ENCODE measurements at places on chromosomes 5 and 9.

DNA sequence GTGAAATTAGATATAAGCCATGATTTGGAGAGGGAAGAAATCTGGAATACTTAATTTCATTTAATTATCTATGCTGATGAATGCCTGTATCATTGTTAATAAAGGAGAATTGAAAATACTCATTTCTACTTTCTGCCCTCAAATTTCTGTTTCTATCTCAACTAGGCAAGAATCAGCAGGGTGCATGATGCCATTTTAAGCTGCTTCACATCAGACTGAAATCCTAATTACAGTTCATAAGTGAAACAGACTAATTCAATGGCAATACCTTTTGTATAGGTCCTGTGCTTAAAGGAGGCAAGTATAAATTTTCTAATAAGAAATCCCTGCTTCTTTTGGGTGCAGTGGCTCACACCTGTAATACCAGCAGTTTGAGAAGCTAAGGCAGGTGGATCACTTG, 22.3 kb upstream of the TAL2 start:
- DNase-seq = no peak

DNA sequence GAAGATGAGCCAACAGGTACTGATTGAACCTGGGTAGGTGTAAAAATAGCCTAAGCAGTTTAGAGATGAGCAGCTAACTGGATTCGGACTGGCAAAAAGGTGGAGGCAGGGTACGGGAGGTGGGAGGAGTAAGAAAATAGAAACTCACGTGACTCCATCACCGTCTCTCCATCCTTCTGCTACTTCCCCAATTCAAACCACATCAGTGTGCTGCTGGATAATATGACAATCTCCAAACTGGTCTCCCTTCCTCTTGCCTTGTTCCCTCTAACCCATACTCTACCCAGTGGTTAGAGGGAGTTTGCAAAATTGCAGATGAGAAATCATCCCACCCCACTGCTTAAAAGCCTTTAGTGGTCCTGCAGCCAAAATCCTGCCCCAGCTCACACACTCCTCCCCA, 42.7 kb downstream of the RIGI start:
- DNase-seq = no peak

DNA sequence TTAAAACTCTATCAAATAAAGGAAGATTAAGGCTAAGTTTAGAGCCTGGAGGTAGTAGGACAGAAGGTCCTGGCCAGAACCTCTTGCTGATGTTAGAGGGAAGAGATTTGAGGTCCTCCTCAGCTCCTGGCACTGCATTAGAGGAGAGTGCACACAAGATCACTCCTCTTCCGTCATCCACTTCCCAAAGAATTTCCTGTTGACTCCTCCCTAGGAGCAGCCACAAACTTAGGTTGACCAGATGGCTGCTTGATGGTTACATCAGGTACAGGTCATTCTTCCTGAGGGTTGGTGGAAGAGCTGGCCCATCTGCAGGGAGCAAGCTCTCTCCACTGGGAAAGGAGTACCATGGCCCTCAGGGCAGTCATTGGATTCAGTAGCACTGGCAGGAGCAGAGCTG, 93.9 kb upstream of the IL33 start:
- no peak for DNase-seq

DNA sequence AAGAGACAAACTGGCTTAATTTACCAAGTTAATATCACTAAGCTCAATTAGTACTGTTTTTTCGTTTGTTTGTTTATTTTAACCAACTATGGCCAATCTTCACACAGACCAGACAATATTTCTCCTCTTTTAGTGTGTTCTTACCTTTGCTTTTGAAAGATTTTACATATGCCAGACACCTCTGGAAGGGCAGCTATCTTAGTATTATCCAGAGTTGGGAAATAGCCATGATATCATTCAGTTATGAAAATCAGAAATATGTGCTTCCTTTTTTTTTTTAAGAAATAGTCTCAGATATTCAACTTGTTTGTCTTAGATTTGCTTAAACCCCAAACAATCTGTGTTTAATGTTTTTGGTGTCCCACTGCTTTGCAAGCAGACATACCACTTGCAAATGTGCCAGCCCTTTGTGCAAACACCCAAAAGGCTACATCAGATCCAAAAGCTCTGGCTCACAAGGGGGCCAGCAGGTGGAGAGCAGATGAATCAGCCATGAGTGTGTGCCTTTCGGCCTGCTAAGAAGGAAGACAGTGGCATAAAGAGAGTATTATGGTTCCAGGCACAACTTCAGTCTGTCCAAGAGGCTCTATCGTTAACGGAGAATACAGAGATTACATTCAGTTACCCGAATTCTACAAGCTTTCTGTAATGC, 147.6 kb downstream of the EFNA5 start:
- DNase-seq = peak; percentile 35

- peak; percentile 90 for DNase-seq
Measured at GRCh38 chr5:138354926-138355378, 2.5 kb downstream of the KDM3B start.

DNA sequence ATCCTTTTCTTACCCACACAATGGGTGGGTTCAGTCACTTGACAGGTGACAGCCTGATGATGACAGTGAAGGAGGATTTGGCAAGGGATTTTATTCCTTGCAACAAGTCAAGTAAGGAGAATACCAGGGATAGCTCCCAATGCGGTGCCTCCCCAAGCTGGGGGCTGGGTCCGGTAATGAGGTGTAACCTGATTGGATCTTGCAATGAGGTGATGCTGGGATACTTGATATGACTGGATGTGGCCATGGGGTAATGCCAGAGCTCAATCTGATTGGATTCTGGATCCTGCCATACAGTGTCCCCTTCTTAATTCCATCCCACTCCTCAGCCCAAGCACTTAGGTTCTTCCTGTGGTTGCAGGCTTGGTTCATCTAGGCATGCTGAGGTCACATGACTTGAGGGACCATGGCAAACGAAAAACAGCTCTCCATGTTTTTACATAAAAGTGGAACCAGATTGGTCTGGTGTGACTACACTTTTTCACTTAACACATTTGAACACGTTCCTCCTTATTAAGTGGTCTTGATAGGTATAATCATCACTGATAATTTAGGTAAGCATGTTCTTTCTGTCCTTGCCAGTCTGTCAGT, 181.1 kb downstream of the PDZD2 start:
- no peak for DNase-seq

GRCh38 chr9:18215626-18216025, 258.3 kb upstream of the ADAMTSL1 start:
- DNase-seq = no peak

DNA sequence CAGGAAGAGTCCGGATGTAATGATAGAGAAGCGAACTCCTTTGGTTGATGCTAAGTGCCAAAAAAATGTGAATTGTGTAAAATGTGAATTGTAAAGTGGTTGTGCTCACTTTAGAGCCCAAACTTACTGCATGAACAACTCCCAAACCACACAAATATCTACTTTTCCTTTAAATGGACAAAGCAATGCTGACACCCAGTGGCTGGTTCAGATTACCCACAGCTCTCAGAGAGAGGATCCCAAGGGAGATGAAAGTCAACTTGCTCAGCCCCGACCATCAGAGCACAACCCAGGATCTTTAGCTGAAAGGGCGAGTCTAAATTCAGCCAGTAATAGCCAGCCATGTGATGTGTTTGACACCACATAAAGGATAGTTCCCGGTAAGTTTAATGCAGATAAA, 133.7 kb downstream of the NMUR2 start:
- DNase-seq = peak; percentile 41

DNA sequence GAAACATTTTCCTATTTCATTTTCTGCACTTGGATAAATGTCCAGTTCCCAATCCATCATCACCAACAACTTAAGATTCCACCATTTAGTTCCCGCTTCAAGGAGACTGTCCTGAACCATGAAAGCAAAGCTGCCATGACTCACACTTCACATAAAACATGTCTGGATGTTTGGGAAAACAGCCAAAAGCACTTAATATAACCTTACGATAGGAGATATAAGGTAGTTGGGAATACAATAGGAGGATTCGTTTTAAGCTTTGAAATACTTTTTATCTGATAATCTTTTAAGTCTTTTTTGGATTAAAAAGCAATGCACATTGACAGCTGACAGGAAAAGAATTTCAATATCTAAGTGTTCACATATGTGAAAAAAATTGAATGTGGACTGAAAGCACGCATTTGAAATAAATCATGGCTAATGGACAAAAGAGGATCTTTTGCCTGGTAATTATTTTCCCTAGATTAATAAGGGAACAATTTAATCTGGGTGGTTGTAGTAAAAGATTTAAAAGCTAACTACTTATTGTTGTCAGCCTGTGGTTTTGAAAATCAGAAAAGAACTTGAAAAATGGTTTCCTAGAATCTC, 17.3 kb upstream of the TGFBI start:
- DNase-seq = no peak

DNA sequence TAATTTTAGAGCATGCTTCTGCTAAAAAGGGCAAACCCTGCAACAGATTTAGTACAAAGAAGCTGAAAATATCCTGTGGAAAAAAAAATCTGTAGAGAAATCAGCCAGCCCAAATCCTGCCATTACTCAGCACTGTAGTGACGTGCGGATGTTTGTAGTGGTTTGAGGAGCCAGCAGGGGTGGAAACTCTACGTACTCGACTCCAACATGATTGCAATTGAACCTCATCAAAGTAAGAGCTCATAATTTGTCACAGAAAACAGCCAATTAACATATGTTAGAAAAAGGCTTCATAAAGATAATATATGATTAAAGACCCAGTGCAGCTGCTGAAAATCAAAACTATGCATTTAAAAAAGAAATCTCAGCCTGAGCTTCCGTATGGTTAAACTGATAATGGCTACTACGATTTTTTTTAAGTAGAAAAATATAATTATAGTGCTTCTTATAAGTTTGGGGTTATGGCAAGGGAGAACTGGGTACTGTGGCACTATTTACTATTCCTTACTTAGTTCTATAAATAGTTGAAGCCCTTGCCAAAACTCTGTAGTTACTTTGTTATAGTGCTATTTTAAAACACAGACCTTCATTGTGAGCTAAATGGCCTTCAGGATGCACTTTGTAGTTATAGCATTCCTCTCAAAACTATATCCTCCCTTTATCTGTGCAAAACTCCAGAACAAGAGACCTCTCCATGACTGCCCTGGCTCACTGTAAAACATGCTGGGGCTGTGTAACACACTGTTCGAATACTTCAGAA, 49.4 kb downstream of the MEF2C start:
- DNase-seq = peak; percentile 80

GRCh38 chr9:129459547-129460322, 161.2 kb downstream of the C9orf50 start:
- peak; percentile 54 for DNase-seq

DNA sequence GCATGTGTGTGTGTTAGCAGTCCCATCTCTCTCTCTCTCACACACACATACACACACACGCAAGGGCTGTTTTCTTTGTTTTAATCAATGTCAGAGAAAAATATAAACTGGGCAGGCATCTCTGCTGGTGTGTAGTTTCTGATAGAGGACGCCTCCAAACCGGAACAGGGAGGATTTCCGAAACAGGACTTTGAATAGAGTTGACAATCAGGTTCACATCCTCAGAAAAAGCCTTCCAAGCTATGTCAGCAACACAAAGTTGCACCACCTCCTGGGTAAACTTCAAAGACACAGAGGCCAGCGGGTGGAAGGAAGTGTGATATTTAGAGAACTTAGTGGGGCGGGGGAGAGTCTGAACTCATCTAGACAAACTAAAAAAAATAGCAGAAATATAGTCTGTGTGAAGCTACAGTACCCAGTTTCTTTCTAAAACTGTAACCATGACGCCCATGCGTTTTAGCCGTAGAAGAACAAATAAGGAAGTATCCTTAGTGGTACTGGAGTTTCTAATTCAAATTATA, 1.2 kb downstream of the ST8SIA4 start:
- peak; percentile 91 for DNase-seq

DNA sequence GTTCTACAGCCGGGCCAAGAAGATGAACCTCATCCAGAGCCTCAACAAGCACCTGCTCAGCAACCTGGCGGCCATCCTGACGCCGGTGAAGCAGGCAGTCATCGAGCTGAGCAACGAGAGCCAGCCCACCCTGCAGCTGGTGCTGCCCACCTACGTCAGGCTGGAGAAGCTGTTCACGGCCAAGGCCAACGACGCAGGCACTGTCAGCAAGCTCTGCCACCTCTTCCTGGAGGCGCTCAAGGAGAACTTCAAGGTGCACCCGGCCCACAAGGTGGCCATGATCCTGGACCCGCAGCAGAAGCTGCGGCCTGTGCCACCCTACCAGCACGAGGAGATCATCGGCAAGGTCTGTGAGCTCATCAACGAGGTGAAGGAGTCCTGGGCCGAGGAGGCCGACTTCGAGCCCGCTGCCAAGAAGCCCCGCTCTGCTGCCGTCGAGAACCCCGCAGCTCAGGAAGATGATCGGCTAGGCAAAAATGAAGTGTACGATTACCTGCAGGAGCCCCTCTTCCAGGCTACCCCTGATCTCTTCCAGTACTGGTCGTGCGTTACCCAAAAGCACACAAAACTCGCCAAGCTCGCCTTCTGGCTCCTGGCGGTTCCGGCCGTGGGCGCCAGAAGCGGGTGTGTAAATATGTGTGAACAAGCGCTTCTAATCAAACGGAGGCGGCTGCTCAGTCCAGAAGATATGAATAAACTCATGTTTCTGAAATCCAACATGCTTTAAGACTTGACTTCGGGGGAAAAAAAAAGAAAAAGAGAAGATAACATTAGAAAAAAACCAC, 28.5 kb downstream of the AMBP start:
- no peak for DNase-seq

DNA sequence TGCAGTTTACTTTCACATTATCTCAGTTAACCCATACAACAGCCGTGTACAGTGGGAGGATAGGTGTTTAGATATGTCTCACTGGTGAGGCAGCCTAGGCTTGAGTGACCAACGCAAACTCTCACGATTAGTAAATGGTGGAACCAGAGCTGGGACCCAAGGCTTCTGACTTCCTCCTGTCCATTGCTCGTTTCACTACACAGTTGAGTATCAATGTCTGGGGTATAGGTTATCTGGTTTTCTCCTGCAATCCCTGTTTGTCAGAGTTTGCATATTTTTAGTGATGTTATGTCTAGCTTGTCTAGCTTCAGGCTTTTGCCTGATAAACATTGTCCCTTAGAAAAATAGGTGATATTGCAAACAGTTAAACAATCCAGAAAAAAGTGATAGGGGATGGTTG, 62.6 kb downstream of the NUP214 start:
- no peak for DNase-seq

GRCh38 chr5:59140133-59140532, 557.3 kb downstream of the RAB3C start:
- no peak for DNase-seq

DNA sequence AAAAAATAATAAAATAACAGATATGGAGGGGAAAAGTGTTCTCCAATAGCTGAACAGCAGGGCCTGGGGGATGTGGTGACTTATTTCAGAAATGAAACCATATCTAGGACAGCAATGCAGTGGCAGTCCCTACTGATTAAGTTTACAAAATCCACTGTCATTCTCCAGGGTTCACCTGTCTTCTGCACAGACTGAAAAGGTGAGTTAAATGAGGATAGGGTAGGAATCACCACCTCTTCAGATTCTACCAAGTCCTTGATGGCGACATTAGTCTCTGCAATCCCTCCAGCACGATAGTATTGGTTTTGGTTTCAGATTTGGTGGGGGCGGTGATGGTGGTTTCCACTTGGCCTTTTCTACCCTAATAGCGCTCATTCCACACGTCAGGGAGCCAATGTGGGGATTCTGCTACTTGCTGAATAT, 32.3 kb upstream of the NPM1 start:
- no peak for DNase-seq

GRCh38 chr5:76718381-76718832, 2.5 kb downstream of the F2R start:
- no peak for DNase-seq
